ENCODE measurements at places on chromosomes 11 and 22.

- no peak for DNase-seq
These were observed 17.8 kb downstream of the KCTD17 start for GRCh38 chr22:37069319-37069718.

GRCh38 chr11:36241497-36241896, 47.7 kb downstream of the COMMD9 start:
- no peak for DNase-seq

DNA sequence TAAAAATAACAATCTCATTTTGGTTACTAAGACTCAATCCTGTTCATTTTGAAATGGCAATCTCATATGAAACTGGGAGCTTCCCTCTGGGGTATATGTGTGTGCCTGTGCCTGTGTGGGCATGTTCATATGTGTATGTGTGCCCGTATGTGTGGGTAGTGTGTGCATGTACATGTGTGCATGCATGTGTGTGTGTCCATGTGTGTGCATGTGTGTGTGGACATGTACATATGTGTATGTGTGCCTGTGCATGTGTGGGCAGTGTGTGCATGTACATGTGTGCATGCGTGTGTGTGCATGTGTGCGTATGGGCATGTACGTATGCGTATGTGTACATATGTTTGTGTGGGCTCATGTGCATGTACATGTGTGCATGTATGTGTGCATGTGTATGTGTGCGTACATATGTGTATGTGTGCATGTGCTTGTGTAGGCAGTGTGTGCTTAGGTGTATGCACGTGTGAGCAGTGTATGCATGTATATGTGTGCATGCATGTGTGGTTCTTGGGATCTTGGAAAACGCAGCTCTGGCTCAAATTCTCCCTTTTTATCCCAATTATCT, 24.5 kb upstream of the CACNG2 start:
- DNase-seq, result no peak

GRCh38 chr22:42930810-42931420, 73.8 kb upstream of the ARFGAP3 start:
- DNase-seq, result no peak

GRCh38 chr22:46068593-46069491, 81.5 kb upstream of the PPARA start:
- no peak for DNase-seq

GRCh38 chr11:79541466-79541865, 100.6 kb upstream of the TENM4 start:
- no peak for DNase-seq

DNA sequence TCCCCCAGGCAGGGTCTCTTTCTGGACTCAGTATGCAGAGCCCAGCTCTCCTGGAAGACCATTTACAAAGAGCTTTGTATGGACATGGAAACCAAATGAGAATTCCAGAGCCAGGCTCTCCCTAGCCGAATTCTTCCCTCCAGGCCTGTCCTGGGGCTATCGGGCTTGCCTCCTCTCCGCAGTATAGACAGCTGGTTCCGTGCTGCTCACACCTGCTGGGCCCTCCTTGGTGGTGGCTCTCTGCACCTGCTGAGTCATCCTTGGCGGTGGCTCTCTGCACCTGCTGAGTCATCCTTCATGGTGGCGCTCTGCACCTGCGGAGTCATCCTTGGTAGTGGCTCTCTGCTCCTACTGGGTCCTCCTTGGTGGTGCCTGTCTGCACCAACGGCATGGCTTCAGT, 743.5 kb downstream of the BRD1 start:
- DNase-seq, result no peak

- no peak for DNase-seq
These were observed 1.7 kb upstream of the CBX6 start for GRCh38 chr22:38873469-38874411.

GRCh38 chr22:48369789-48370507, 1457.7 kb downstream of the BRD1 start:
- DNase-seq, result no peak

DNA sequence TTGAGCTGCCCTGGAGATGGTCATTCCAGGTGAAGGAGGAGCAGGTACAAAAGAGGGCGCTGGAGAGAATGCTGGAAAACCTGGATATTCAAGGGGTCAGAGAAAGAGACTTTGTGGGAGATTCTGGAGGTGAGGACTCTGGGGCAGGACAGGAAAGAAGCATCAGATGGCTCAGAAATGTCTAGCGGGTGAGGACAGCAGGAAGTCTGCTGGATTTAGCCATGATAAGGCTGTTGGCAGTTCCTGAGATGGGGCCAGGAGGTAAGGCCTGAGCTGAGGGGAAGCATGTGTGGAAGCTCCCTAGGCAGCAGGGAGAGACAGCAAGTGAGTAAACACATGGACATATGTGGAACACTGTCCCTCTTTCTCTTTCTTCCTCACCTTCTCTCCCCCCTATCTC, 1.5 kb downstream of the UPB1 start:
- no peak for DNase-seq

- no peak for DNase-seq
These were observed 84.5 kb upstream of the PLET1 start for GRCh38 chr11:112345166-112345565.

DNA sequence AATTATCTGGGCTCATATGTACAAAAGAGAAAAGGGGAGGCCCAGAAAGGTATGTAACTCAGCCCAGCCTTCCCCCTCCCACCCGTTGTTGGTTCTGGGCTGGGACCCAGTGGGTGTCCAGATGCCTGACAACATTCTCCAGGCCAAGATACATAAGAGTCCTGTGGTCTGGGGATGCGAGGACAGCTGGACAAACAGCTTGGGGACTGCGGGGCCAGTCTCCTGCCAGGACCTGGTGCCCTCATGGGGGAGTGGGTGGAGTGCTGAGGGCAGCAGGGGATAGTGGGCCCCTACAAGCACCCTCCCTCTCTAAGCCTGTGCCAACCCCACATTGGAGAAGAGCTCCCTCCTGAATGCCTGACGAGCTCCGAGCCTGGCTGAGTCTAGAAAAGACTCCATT, 3.5 kb upstream of the SLC22A6 start:
- no peak for DNase-seq

- DNase-seq, result no peak
These were observed at the start of gene CST6 for GRCh38 chr11:66011785-66012303. Gene CST6 (plus strand): TSS chr11:66012008. CDS start chr11:66012045, 37 bp downstream.

GRCh38 chr11:134151083-134151747, 72.6 kb downstream of the NCAPD3 start:
- no peak for DNase-seq

DNA sequence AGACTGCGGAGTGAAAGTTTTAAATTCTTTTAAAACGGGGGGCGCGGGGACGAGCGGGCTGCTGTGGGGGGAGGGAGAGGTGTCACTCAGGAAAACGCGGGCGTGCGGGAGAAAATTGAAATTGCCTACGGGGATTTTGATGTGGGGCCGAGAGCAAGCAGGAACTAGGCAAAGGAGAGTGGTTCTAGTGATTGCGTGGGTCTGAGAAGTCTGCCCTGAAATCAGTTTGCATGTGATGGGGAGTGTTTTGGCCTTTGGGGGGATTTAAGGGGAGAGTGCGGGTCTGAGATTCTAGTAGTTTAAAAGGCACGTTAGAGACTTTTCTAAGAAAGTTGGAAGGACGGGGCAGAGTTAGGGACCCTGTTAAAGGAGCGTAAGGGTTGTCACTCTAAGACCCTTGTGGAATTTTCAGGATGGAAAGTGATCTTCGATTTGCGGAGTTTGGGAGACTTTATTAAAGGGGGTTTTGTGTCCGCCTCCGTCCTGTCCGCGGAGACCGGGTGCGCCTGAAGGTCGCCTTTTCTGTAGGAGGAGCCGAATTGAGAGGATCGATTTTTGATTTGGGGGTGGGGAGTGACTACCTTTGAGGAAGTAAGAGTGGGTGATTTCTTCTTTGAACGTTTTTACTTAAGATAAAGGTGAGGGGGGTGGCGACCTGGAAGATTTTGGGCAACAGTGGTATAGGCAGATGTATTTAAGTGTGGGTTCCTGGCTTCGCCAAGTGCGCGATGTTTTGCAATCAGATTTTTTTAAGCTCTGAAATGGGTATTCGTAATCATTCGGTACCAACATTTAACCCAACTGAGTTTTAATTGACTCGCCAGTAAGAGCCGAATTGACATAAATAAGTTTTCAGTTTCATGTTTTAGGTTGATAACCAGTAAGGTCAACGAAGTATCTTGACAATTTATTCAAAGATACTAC, 1.1 kb downstream of the EED start:
- DNase-seq, result no peak

- no peak for DNase-seq
These were observed 19.9 kb downstream of the PACSIN2 start for GRCh38 chr22:42994917-42995562.

DNA sequence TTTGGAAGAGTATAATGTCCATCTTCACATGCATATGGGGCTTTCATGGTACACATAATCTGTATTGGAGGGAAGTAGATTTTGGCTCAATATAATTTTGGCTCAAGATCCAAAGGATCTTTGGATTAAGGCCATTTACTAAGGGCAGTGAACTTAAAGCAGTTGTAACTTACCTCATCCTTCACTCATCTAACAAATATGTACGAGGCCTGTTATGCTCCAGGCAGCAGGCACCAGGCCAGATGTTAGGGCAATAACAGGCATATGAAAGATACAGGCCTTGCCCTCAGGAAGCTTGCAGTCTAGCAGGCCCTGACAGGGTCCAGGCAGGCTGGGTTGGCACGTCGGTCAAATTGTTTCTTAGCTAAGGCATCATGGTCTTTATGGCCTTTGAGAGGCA, 44.6 kb downstream of the LIF start:
- no peak for DNase-seq

- no peak for DNase-seq
These were observed 19.4 kb upstream of the TMA7B start for GRCh38 chr22:39940757-39941305.

- DNase-seq, result no peak
These were observed 36.3 kb downstream of the PPP2R1B start for GRCh38 chr11:111729831-111730311.
